ENCODE measurements at places on chromosomes 2 and 18.

- DNase-seq: no peak
These were observed 59.1 kb downstream of the MAP3K20 start for GRCh38 chr2:173134703-173135102.

DNA sequence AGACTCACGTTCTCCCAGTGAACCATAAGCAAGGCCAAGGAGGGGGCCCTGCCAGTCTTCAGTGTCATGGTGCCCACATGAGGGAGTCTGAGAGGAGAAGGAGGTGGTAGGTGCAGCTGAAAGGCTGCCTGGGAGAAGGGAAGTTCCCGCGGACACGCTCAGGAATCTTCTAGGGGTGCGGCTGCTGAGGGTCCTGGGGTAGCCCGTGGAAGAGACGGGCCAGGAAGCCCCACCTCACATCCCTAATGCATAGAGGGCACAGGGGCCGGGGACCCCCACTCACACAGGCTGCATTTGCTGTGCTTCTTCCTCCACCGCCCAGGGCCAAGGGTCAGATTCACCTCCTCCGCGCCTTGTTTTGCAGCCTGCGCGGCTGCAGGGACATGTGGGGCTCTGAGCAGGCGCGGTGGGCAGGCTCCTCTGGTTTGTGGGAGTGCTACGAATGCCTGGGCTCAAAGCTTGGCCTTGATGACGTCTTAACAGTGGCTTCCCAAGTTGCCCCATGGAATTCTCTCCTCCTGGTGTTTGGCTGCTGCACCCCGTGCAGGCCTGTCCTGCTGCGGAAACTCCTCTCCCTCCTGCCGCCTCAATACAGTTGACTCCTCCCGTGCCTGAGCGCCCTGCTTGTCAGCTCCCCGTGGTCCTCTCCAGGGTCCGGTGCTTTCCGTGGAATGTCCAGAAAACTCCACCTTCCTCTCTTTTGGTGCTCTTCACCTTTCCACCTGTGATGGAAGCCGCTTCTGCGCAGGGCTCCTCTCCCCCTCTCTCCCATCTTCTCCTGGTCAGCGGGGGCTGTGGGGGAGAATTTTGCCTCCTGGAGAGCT lies 95.7 kb downstream of the VAPA start:
- no peak for DNase-seq

- DNase-seq: no peak
These were observed 69.7 kb upstream of the TMEM200C start for GRCh38 chr18:5964996-5965395.

DNA sequence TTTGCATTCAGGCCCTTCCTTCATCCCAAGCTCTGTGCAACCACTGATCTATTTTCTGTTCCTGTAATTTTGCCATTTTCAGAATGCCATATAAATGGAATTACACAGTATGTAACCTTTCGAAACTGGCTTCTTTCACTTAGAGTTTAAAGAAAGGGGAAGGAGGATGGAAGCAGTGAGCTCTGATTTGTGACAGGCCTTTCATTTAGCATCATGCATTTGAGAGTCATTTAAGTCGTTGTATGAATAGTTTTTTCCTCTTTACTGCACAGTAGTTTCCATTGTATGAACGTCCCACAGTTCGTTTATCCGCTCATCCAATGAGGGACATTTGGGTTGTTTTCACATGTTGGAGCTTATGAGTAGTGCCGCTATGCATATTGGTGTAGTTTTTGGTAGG lies 67.0 kb downstream of the LBH start:
- DNase-seq: no peak

DNA sequence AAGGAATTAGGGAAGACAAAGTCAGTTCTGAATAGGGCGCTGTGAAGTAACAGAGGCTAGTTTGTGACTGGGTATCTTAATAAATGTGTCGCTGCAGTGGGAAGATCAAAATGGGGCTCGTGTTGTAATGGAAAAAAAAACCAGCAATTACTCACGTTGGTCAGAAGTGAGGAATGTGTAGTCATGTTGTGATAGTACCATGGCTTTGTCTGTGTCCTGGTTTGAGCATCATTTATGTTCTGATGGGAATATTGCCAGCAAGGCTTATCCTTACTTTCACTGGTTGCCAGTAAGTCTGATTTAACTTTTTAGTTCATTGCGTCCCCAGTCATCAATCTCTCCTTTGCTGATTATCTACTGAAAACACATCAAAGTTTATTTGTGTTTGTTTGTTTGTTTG lies 467.6 kb downstream of the NYAP2 start:
- DNase-seq: no peak

- peak; percentile 14 for DNase-seq
These were observed 41.4 kb downstream of the OXER1 start for GRCh38 chr2:42722320-42723190.

DNA sequence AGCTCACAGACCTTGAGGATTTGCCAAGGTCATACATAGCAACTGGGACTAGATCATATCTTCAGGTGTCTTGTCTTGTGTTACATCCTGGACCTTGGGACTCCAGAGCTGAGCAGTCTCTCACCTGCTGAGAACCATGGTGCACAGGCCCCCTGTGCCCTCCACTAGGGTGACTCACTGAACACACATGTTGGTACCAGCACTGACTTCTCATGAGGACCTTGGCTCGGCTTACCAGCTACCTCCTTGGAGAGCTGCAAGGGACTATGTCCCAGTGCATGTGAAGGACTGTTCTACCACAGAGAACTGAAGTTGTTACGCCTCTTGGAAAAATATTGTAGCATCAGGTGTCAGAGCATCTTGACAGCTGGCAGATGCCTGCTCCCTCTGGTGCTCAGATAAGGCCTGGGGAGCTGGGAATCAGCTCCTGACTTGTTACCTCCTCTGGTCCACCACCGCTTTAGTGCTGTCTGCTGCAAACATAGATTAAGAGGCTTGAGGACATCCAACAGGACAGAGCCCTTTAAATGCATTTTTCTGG lies 72.1 kb downstream of the WDSUB1 start:
- peak; percentile 6 for DNase-seq

- DNase-seq: peak; percentile 21
These were observed 37.9 kb downstream of the LYPD1 start for GRCh38 chr2:132632000-132632649.

GRCh38 chr2:73009177-73009839 lies 62.2 kb downstream of the SFXN5 start:
- DNase-seq: no peak

GRCh38 chr2:172100935-172101820 lies 1.5 kb downstream of the DLX2 start:
- no peak for DNase-seq

DNA sequence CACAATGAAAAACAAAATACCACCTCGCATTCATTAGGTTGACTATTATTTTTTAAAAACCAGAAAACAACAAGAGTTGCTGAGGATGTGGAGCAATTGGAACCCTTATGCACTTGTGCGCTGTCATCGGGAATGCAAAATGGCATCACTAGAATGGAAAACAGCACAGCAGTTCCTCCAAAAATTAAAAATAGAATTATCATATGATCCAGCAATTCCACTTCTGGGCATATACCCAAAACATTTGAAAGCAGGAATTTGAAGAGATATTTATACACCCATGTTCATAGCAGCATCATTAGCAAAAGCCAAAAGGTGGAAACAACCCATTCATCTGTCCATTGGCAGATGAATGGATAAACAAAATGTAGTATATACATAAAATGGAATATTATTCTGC lies 11.9 kb upstream of the NMUR1 start:
- DNase-seq: no peak

GRCh38 chr18:22977847-22978701 lies 44.9 kb downstream of the RBBP8 start:
- DNase-seq: peak; percentile 83

- DNase-seq: no peak
These were observed 10.7 kb upstream of the FAHD2A start for GRCh38 chr2:95391641-95392310.

DNA sequence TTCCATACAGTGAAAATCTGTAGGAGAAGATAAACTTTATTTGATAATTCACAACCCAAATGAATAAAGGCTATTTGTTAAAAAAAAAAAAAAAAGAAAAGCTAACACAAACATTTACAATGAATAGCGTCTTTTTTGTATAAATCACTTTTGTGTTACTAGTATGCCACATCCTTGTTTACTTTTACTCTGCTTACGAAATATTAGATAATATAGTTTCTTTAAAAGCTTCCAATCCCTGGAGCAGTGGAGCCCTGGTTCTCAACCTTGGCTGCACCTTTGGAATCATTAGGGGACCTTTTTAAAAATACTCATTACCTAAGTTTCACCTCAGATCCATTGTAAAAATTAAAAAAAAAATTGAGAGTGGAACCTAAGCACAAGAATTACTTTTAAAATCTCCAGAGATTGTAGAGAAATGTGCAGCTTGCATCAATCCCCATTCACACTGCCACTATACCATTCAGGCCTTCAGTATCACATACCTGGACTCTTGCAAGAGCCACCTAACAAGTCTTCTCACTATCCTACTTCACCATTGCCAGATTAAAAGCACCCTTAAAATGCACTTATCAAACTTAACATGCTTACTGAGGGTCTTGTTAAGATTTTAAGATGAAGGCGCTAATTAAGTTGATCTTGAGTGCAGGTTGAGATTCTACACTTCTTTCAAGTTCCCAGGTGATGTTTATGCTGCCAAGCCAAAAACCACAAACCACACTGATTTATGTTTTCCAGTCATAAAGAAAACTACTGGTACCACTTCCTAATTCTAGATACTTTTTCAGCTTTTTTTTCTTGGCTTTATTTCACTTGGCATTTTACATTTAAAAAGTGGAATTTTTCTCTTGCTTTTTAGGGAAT lies 59.7 kb upstream of the ZC3H15 start:
- DNase-seq: peak; percentile 48

DNA sequence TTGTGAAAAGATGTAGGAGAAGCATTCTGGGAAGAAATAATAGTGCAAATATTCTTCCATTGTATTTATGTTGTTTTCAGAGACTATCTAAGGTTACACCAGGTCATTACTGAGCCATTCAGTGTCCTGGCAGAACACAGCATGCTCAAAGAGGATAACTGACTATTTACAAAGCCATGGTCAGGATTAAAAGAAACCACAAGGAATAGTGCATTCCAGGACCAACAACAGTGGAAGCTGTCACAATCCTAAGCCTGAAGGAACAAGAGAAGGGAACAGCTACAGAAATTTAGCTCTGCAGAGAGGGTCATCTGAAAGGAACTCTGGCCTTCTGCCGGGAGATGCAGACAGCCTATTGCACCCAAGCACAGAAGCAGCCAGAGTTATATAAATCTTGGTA lies 116.7 kb downstream of the DSC3 start:
- no peak for DNase-seq

DNA sequence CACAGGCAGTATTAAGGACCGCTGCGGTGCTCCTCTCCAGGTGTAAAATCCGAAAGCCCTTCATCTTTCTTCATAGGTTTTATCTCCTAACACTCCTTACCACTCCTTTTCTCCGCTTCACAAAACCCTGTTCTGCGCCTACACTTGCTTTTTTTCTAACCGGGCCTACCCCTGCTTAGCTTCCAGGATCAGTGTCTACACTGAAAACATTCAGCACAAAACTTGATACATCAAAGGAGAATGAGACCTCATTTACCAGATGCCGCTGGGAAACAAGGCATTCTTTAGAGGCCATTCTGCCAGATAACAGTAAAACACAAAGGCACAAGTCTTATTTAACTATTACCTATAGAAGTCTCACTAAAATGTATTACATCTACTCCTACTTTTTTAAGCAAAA lies 13.1 kb downstream of the CHST10 start:
- no peak for DNase-seq

DNA sequence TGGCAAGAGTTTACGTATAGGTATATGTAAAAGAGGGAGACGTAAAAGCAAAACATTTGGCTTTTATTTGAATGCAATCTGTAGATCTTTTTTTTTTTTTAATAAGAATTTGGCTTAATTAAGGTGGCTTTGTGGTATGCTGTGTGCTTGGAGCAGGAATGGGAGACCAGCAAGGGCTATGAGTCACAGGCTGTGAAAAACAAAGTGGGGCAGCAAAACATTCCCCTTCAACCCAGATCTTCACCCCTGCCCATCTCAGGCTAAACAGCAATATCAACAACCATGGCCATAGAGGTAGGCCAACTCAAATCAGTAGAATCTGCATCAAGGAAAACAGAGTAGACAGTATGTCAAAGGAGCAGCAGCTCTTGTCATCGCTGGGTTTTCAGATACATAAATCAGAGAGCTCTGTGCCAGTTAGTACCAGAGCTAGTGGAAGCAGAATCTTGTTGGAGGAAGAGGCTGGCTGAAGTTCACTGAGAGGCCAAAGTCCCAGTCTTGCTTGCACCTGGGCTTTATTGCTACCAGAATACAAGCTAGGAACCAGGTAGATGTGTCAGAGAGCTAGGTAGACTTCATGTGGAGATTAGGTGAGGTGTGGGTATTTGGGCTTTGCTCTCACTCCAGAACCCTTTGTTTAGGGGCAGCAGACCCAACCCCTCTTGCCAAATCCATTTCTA lies 191.5 kb upstream of the FANCL start:
- DNase-seq: no peak

DNA sequence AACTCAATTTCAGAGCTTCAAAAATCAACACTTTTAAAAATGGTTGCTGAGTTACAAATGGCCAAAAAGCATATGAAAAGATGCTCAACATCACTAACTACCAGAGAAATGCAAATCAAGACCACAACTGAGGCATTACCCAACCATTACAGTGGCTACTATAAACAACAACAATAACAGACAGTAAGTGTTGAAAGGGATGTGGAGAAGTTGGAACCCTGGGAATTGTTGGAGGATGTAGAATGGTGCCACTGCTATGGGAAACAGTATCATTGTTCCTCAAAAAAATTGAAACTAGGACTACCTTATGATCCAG lies 173.3 kb upstream of the SPRED2 start:
- no peak for DNase-seq

DNA sequence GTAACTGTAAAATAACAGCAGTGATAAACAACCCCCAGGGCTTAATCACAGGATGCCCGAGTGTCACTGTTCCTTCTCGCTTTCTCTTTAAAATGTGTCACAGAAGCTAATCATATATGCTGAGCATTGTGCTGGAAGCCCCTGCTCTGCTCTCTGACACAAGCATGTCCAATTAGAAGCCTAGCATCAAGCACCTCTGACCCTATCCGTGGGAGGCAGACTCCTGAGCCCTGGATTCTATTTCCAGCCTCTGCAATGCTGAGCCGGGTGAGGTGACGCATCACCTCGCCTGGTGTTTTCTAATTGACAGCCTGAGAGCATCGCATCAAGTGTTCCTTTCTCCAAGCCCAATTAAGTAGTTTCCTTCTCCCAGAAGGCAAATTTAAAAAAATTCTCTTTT lies 19.7 kb upstream of the SCG2 start:
- DNase-seq: no peak

DNA sequence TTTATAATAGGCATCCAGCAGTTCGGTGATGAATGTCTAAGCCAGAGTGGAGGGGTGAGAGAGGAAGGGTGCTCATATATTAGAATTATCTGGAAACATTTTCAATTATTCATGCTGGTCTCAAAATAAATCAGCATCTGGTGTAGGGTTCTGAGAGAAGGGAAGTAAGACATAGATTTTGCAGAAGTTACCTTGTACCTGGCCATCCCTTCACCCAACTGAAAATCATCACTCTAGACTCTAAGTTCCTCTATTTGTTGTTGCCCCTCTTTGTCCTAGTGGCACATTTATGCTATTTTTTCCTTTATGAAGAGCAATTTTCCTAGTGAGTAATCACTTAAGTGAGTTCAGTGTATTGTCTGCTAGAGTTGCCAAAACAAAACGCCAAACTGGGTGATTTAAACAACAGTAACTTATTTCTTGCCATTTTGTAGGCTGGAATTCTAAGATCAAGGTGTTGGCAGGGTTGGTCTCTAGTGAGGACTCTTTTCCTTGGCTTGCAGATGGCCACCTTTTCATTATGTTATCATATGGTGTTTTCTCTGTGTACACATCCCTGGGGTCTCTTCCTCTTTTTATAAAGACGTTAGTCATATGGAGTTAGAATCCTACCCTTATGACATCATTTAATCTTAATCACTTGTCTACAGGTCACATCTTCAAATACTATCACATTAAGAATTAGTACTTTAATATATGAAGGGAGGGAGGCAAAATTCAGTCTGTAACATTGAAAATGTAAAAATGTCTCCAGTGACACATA lies 129.9 kb upstream of the KLHL14 start:
- no peak for DNase-seq
